ENCODE measurements at places on chromosomes 11 and 22. TPM values are rescaled to one million over a fixed set of nuclear protein-coding genes. Genes with fewer than 3 reads are reported as not detected.

The POLR2F gene
- total RNA-seq: 64.8 TPM

The OR52I2 gene
- total RNA-seq: not detected

The TRPC6 gene
- 0.71 TPM for total RNA-seq

The OR6T1 gene
- total RNA-seq: not detected

GRCh38 chr11:19763330-19763729 lies 50.7 kb downstream of the NAV2 start:
- DNase-seq: no peak

The KRTAP5-2 gene
- total RNA-seq: not detected

DNA sequence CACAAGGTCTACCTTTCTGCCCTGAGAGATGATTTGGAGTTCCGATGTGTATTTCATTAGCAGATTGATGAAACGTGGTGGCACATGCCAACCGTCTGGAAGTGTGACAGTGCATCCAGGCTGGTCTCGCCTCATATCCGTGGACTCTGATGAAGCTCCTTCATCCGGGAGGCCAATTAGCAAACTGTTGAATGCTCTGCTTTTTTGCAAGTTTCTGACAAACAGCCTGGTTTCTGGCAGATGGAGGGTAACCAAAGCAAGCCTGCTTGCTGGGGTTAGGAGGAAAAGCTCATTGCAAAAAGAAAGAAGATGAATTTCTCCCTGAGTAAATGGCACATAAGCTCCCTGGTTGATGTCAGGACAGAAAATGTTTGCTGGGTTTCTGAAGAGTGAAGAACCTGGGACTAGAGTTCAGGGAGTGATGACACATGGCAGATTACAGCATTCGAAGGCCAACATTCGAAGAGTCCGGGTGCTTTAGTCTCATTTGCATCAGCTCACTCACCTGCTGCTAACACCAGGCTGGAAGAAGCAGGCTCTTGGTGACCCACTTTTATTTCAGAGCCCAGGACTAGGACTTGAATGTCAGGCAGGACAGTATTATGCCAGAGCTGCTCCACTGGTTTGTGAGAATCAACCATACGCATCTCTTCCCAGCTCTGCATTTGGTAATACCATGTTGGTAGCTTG lies 135.9 kb upstream of the TTC12 start:
- DNase-seq: no peak

The RSF1 gene
- 75.4 TPM for total RNA-seq

The LIF gene
- 0.35 TPM for total RNA-seq

GRCh38 chr22:49008682-49009235 lies 818.9 kb downstream of the BRD1 start:
- DNase-seq: no peak

The KCNJ5 gene
- total RNA-seq: 2.0 TPM

The DGAT2 gene
- total RNA-seq: 1.8 TPM

- no peak for DNase-seq
Observed at GRCh38 chr22:32340411-32340810, 17.3 kb upstream of the RFPL3 start.

GRCh38 chr11:2444821-2445745 lies at the start of gene KCNQ1:
TSS of gene KCNQ1 (plus strand) at chr11:2445008. CDS start at chr11:2445099, 91 bp downstream.
- DNase-seq: no peak

DNA sequence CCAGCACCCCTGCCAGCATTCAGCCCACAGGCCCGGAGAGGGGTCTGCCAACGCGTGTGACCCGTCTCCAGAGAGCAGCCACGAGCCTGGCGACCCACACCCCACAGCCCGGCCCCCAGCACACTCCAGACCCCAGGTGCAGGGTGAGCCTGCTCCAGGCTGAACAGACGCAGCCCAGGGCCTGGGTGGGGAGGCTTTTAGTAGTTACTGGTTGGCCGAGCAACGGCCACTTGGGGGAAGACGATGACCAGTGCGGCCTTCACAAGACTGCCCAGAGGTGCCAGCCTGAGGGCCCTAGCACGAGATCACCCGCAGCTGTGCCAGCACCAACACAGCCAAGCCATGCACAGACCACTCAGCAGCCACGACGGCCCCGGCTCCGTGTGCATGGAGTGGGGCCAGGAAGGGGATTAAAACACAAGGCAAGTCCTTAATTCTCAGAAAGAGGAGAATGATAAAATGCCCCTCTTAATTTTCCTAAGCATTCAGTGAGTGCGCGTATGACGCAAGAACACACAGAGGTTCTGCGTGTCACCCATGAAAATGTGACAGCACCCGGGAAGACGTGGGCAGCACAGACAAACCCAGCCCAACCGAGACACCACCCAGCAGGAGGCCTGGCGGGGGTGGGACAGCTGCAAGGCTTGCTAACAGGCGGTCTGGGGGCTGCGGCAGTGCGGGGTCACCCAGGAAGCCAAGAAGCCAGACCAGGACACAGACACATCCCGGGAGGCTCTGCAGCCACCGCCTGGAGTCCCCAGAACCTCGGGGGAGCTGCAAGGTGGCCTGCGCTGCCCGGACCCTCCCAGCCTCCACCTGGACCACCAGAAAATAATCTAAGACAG lies 47.6 kb downstream of the BRD1 start:
- no peak for DNase-seq

- DNase-seq: no peak
Observed at GRCh38 chr11:69208190-69209037, 52.7 kb downstream of the SMIM38 start.

DNA sequence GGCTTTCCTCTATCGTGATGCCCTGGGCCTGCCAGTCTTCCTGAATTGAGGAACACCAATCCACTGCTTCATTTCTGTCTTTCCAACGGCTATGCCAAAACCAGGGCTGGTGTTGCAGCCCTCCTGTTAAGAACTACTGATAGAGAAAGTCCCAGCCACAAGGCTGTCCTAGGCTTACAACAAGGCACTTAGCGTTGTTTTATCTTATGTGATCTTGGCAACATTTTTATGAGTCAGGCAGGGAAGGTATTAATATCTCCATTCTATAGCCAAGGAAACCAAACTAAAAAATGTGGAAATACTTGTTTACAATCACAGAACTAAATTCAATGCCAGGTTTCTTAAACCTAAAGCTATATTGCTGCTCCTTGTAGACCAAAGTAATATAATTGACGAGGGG lies 89.9 kb upstream of the AMOTL1 start:
- no peak for DNase-seq

DNA sequence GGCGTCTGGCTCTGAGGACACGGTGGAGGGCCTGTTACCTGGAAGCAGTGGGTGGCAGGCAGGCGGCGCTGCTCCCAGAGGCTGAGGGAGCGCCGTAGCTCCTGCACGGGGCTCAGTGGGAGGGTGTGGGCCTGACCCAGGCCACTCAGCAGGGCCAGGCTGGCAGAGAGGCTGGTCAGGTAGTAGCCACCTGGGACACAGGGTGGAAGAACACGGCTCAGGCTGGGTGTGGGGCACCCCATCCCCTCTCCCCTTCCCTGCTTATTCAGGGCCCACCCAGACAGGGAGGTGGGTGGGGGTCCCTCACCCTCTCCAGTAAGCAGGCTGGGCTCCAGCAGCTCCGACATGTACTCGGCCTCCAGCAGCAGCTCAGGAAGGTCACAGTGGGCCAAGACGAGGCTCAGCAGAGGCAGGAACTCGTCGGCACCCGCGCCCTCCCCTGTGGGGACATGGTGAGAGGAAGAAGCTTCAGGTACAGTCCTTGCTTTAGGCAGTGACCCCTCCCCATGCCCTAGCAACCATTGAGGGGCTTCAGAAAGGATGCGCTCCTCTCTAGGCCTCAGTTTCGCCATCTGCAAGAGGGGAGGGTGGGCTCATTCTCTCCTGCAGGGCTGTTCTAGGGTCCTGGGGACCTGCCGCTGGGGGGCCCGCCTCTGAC lies 2.9 kb downstream of the RIN1 start:
- no peak for DNase-seq

- no peak for DNase-seq
Observed at GRCh38 chr11:17393472-17393871, 5.0 kb upstream of the KCNJ11 start.

DNA sequence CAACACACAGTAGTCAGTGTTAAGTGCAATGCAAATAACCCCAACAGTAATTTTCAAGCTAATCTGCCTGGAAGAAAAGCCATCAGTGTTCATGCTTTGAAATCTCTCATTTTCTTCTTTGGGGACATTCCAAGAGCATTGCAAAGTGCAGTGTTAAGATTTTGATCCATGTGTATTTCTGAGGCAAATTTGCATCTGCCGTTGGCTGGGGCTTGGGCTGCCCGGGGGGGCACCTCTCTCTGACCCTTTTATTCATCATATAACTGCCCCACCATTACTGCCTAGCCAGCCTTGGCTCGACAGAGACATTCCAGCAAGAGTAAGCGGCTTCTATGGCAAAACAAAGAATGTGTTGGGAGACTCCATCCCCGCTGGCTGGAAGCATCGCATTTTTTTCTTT lies 483.5 kb downstream of the BRD1 start:
- DNase-seq: no peak

- no peak for DNase-seq
Observed at GRCh38 chr11:94885133-94885532, 88.2 kb downstream of the CWC15 start.

DNA sequence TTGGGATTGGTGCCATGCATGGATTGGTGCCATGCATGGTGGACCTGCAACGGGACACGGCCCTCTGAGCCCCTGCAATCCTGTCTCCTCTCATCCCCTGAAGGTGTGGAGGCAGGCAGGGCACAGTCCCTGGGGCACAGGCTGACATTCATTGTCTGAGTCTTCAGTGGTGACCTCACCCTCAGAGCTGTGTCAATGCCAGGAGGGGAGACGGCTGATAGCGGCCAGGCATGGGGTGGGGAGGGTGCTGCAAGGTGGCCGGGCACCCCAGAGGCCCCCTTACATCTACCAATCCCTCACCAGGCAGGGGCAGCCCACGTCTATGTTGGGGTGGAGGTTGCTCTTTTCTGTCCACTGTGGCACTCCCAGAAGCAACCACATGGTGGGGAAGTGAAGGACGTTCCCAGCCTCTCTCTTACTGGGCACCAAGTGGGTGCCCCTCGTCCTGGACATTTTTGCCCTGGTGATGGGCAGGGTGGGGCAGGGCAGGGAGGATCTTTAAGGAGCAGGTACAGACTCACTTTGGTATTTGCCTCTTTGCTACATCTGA lies 47.6 kb downstream of the NECTIN1 start:
- no peak for DNase-seq

The PKNOX2 gene
- 11.8 TPM for total RNA-seq

- DNase-seq: no peak
Observed at GRCh38 chr22:36056980-36057379, 28.4 kb upstream of the RBFOX2 start.

DNA sequence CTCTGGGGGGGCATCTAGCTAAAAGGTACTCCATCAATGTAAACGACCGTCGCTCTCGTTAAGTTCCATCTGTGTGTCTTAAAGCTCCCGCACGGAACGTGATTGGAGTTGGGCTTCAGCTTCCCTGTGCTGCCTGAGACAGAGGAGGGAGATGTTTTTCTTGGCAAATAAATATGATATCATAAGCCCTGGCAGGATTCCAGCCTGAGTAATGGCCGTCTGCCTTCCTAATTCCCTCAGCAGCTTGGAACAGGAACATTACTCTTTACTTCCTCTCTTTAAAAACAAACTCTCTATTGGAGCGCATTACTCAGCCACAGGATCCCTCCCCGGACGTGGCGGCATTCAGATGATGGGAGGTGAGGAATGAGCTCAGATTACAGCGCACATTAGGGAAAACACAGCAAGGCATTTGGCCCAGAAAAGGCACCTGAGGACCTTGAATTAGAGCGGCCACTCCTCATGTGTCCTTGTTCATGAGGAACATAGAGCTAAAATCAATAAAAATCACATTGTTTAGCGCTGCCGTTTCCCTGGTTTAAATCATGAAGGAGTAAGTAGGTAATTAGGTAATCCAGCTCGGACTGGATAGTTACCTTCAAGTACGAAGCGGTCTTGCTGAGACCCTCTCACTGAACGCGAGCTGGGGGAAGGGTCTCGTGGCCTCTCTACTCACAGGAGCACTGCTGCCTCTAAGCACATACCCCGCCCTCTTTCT lies 230.4 kb downstream of the ST3GAL4 start:
- DNase-seq: peak; percentile 74

The NPAS4 gene
- total RNA-seq: 0.32 TPM

The HPS5 gene
- 32.7 TPM for total RNA-seq

Data from ovary (tissue), 10 donors.